Mesendoderm (in vitro differentiated cells): ENCODE measurements at places on chromosomes 2 and 18.

DNA sequence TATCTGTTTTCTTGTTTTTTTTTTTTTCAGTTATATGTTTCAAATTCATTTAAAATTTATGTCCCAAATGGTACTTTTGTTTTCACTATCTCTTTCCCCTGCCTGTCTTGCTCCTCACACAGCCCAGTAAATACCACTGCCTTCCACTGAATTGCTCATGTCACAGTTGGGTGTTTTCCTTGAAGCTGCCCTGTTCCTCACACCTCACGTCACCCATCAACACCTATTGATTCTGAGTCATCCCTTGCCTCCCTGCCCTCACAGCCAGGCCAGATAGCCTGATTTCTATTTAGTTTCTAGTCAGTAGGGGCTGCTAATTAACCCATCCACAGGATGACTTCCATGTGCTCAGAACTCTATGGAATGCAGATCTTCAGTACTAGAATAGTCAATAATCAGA, 25.3 kb downstream of the FSHR start:
- H3K4me3 ChIP-seq, result no peak overlapping the region
- H3K27me3 ChIP-seq, result no peaks in the 10 kb centered on the region
- peaks cover 2% of the 10 kb centered on the region for H3K4me1 ChIP-seq
- no peaks in the 10 kb centered on the region for H3K36me3 ChIP-seq

- H3K4me3 ChIP-seq, result peak within 1 kb of the TSS; percentile 57
- peaks cover 4% of the 10 kb centered on the region for H3K4me1 ChIP-seq
- peaks cover 4% of the 10 kb centered on the region for H3K27me3 ChIP-seq
- no peak within 1 kb of the TSS for H3K27ac ChIP-seq
- no peaks in the 10 kb centered on the region for H3K36me3 ChIP-seq
These were observed at the start of gene VWA3B for GRCh38 chr2:98086491-98087446. VWA3B (plus strand) TSS chr2:98087167; CDS start chr2:98093093, 5,926 bp downstream.

- no peak overlapping the region for H3K4me3 ChIP-seq
- H3K27me3 ChIP-seq, result no peaks in the 10 kb centered on the region
- no peaks in the 10 kb centered on the region for H3K4me1 ChIP-seq
These were observed 97.6 kb downstream of the WDR7 start for GRCh38 chr18:56748698-56749268.

- H3K4me3 ChIP-seq, result no peak overlapping the region
- no peak overlapping the region for H3K27ac ChIP-seq
- H3K27me3 ChIP-seq, result no peaks in the 10 kb centered on the region
- H3K36me3 ChIP-seq, result no peaks in the 10 kb centered on the region
- no peak for DNase-seq
These were observed 345.4 kb downstream of the ARHGAP15 start for GRCh38 chr2:143474586-143474985.

GRCh38 chr2:128622955-128623620, 304.4 kb upstream of the HS6ST1 start:
- no peak overlapping the region for H3K4me3 ChIP-seq
- H3K27me3 ChIP-seq, result no peaks in the 10 kb centered on the region

DNA sequence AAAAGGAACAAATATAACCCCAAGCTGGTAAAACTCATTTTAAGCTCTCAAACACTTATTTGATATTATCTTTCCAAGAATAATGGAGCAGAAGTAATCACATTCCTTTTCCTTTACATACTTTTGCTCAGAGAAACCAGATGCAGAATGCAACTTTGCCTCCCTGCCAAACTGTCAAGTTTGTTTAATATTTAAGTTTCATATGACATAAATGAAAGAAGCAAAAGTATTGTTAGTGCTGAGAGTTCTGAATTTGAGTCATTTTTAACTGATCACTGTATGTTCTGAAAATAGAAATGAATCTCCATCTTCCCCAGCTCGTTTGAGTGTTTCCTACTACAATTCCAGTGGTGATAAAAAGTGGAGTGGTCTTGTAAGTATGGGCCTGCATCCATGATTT, 423.4 kb downstream of the PID1 start:
- H3K36me3 ChIP-seq, result no peaks in the 10 kb centered on the region
- H3K27me3 ChIP-seq, result no peaks in the 10 kb centered on the region
- DNase-seq, result no peak
- no peak overlapping the region for H3K27ac ChIP-seq
- H3K4me1 ChIP-seq, result no peaks in the 10 kb centered on the region
- H3K4me3 ChIP-seq, result no peak overlapping the region

DNA sequence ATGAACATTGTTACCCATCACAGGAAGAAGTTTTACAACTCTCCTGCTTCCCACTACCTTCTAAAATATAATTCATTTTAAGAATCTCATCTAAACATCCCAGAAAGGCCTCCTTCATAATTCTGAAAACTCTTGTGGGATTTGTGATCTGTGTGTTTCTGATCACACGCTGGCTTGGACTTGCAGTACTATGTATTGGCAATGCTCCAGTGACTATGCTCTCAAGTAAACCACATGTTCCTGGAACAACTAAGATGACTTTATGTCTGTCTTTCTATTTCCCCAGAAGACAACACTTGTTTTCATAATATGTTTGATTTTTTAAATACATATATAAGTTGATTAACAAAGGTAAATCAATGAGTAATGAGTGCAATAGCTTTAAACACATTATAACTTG, 376.6 kb upstream of the NETO1 start:
- H3K27ac ChIP-seq, result no peak overlapping the region
- H3K36me3 ChIP-seq, result no peaks in the 10 kb centered on the region
- H3K27me3 ChIP-seq, result no peaks in the 10 kb centered on the region

GRCh38 chr2:133431289-133431688, 137.0 kb downstream of the NCKAP5 start:
- no peaks in the 10 kb centered on the region for H3K27me3 ChIP-seq
- no peak overlapping the region for H3K4me3 ChIP-seq
- H3K4me1 ChIP-seq, result no peaks in the 10 kb centered on the region
- DNase-seq, result no peak
- H3K27ac ChIP-seq, result no peak overlapping the region

GRCh38 chr2:74146929-74147726, 584 bp downstream of the BOLA3 start:
- DNase-seq, result no peak
- H3K4me1 ChIP-seq, result peaks cover 5% of the 10 kb centered on the region
- peak overlapping the region; percentile 73 for H3K4me3 ChIP-seq
- no peaks in the 10 kb centered on the region for H3K36me3 ChIP-seq
- H3K27me3 ChIP-seq, result no peaks in the 10 kb centered on the region
- no peak overlapping the region for H3K27ac ChIP-seq

- H3K4me1 ChIP-seq, result no peaks in the 10 kb centered on the region
- no peak for DNase-seq
- H3K27ac ChIP-seq, result no peak overlapping the region
- H3K27me3 ChIP-seq, result no peaks in the 10 kb centered on the region
These were observed 11.0 kb upstream of the PLA2R1 start for GRCh38 chr2:160073284-160073888.
